AG08396 (cell line): ENCODE measurements at places on chromosomes 7 and 10.

- DNase-seq = peak; percentile 22
These were observed 557.0 kb upstream of the IGFBP3 start for GRCh38 chr7:46478046-46478445.

- no peak for DNase-seq
These were observed 110.1 kb upstream of the POM121L12 start for GRCh38 chr7:52925332-52925731.

DNA sequence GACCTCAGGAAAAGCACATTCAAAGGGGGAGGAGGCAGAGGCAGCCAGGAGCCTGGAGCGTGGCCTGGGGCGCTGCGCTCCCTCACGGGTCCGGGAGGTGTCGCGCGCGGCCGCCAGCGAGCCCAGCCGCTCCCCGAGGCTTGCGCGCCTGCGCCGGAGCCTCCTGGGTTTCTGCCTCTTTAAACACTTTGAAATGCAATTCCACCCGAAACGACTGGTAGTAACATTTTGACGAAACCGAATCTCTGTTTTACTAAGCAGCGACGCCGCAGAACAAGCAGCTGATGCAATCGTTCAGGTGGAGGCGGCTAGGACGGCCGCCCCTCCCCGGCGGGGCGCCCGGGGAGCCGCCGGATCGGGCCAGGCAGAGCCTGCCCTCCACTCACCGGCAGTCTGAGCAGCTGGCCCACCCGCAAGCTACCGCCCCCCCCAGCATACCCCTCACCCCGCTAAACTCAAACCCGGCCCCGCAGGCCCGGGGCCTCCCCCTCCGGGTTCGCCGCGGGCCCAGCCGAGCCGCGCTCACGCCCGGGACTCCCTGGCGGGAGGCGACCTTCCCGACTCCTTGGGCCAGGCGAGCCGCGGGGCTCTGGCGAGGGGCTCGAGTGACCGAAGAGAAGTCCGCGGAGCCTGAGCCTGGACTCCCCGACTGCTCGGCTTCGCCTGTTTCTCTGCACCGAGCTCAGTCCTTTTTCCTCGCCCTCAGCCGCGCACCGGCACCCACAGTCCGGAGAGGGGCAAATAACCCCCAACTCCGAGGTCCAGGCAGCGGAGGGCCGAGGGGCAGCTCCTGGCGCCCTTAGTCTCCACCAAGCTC lies 3.2 kb downstream of the MKX start:
- DNase-seq = peak; percentile 93

GRCh38 chr7:43077732-43078391 lies 34.6 kb upstream of the HECW1 start:
- DNase-seq = no peak

DNA sequence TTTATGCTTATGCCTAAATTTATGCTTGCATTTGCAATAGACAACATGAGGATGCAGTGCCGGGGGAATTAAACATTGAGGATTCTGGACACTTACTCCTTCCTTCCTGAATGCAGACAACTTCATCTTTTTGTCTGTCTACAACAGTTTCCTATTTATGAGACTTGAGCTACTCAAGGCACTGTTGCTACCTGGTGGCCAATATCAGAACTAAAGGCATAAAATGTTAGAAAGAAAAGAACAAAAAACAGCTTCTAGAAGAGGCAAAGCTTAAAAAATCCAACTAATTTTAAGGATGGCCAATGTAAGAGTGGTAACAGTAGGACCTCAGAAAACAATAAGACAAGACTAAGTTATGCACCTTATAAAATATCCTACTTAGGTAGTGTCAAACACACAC lies 144.5 kb upstream of the PTN start:
- DNase-seq = no peak

GRCh38 chr7:50728184-50728583 lies 54.5 kb downstream of the GRB10 start:
- DNase-seq = peak; percentile 56

DNA sequence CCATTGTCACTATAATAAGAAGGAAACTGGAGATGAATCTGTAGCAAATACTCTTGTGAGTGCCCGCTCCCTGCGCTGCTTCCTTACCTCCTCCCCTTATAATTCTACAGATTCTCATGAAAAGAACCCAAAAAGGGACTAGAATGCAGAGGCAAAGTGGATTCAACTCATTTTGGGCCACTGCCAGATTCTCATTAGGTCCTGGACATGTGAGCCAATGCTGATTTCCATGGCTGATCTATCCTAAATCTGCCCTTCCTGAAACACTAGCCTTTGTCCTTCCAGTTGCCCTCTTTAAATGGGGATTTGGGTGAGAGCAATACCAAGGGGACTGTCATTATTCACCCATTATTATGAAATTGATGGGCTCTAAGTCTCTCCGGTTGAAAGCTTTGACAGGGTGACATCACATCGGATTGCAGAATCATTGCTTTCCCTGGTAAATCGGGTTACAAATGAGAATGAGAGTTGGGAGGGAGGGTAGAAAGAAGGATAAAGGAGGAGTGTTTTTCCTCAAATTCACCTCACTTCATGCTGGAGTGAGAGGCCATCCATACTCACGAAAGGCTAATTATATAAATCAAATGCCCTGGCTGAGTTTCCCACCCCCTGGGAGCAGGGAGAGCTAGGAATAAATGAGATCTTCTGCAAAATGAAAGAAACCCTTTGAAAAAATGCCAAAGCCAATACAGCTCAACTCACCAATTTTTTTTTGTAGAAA lies 37.5 kb downstream of the PTN start:
- no peak for DNase-seq

GRCh38 chr7:153457746-153458145 lies 594.5 kb upstream of the DPP6 start:
- no peak for DNase-seq

- no peak for DNase-seq
These were observed 128.6 kb downstream of the OAT start for GRCh38 chr10:124289851-124290795.

DNA sequence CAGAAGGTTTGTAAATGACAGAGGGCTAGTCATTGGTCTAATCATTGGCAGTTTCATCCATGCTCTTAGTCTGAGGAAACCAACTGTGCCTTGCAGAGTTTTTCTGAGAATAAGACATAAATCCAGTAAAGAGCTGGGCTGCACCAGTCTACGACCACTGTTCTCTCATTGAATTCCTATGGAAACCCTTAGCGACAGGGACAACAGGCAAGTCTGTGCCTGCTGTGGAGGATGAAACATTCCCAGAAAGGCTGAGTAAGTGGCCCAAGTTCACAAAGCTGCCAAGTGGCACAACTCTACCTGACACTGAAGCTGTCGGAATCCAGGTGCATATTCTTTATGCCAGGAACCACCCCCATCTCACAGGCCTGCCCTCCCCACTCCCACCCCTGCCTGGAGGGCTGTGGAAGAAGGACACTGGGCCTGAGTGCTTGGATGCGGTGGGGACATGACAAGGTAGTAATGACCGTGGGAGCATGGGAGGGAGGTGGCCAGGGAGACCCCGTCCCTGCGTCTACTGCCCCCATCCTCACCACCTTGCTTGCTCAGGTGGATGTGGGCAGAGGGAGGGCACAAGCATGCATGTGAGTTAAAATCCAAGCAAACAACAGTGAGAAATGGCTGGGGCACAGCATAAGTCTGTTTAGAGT lies 58.0 kb downstream of the VSTM4 start:
- no peak for DNase-seq

GRCh38 chr10:86979977-86980448 lies 11.7 kb downstream of the ADIRF start:
- DNase-seq = peak; percentile 36

DNA sequence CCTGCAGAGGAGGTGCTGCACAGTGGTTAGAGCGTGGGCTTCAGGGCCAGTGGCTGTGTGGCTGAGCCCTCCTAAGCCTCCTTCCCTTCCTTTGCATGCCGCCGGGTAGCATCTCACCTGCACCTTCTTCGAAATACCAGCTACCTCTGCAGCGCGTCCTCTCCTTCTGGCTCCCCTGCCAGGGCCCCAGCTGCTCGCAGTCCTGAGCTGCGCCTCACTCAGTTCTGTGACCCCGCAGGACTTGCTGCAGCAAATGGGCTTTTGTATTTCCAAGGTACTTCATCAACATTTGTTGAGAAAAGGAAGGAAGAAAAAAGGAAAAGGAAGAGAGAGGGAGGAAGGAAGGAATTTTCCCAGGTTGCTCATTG lies 146.7 kb upstream of the PRR15 start:
- no peak for DNase-seq

GRCh38 chr7:1842321-1843221 lies 172.5 kb downstream of the ELFN1 start:
- no peak for DNase-seq

DNA sequence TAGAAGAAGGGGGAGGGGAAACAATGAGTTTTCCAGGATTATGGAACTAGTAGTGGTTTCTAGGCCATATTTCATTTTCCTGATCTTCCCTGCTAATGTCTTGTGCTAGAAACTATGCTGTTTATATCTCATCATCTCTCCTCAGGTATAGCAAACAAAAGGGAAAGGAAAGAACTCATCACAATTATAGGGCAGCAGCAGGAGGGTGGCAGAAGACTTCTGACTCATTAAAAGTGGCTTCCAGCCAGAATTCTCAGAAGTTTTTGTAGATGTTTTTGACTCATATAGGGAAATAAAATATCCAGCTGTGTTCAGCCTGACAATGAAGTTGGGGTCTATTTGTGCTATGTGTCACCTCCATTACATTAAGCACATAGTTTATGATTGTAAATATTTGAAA lies 6.5 kb downstream of the AHR start:
- peak; percentile 32 for DNase-seq

- DNase-seq = no peak
These were observed 258.8 kb downstream of the EXOC4 start for GRCh38 chr7:133511708-133512107.

- no peak for DNase-seq
These were observed 83.8 kb downstream of the PDGFA start for GRCh38 chr7:435630-436366.

DNA sequence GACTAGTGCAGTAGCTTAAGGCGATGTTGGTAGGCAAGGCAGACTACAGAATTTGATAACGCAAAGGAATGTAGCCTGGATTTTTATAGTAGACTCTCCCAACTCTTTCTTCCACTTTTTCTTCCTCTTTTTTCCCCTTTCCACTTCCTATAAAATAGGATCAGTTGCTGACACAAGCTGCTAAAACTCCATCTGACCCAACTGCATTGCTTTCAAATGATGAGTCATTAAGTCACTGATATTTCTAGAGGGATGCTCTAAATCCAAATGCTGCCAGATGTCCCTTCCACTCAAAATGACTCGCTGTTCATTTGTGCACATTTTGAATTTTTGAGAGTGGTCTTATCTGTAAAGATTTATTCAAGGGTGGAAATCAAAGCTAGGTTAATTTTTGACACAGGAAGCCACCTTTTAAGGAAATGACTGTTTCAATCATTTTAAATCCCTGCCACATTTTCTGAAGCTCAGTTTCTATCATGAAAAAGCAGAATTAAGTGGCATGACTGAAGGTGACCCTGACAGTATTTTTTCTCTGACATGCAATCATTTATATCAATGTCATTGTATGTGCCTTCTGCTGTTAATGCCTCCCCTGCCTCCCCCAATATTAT lies 25.8 kb upstream of the SFMBT2 start:
- DNase-seq = no peak
